ENCODE measurements at places on chromosomes 12 and 14.

DNA sequence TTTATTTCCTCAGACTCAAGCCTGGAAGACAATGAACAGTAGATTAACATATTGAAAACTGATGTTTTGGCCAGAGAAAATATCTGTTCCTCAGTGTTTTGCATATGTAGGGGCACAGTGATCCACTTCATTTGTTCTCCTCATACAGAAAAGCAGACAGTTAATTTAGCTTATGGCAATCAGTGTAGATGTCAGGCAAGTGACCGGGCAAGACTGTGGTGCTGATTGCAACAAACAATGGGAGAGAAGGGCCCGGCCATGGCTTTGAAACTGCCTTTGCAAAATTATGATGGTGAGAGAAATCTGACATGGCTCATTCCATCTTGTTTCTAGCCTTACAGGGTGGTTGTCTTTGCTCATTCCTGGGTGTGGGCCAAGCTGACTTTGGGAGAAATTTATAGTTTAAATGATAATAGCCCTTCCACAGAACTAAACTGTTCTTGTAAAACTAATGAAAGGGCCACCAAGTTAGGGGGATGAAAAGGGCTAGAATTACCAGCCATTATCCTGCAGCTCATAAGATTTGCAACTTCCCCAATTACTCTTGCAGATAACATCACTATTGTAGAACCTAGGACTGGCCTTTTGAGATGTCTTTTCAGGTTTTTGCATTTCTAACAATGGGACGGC, 220.3 kb downstream of the KTN1 start:
- DNase-seq, result no peak

GRCh38 chr14:68979021-68979721, at the start of gene ACTN1:
TSS of gene ACTN1 (minus strand) at chr14:68979302. CDS start at chr14:68979056, 246 bp downstream.
- DNase-seq, result peak; percentile 90

- DNase-seq, result no peak
Observed at GRCh38 chr12:93720559-93720958, 43.4 kb downstream of the CRADD start.

- peak; percentile 17 for DNase-seq
Observed at GRCh38 chr12:127162902-127163301, 1104.1 kb upstream of the TMEM132C start.

DNA sequence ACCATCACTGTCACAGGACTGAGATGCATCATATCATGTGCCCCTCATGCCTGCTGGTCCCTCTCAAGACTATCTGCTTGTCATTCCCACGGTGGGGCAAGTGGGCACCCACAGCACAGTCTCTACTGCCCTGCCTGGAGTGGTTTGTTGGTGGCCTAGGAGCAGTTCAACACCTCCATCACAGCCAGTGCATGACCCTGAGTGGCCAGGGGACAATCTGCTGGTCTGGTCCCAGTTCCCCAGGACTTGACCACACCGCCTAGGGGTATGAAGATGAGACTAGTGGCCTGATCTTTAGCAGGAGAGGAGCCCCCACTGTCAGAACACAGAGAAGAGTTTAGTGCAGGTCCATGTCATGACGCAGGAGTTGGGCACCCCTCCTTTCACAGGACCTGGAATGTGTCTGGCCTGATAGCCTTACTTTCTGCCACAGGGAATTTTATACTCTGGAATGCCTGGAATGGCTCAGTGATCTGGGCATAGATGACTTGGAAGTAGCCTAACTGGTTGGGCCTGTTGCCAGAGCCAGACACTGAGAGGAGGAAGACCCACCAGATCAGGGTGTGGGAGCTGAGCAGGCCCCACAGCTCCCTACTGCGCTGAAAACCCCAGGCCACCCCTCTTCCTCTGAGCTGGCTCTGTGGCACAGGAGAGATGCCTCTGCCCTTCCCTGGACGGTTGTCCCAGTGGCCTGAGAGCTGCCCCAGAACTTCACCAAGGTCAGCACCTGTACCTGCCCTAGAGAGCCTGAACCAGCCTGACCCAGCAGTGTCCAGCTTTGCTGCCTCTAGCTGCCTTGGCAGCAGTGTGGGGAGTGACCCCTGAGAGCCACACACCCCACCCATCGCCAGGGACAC, 83.3 kb downstream of the PUS7L start:
- no peak for DNase-seq

GRCh38 chr12:95116773-95117172, 43.4 kb upstream of the NR2C1 start:
- DNase-seq, result no peak

DNA sequence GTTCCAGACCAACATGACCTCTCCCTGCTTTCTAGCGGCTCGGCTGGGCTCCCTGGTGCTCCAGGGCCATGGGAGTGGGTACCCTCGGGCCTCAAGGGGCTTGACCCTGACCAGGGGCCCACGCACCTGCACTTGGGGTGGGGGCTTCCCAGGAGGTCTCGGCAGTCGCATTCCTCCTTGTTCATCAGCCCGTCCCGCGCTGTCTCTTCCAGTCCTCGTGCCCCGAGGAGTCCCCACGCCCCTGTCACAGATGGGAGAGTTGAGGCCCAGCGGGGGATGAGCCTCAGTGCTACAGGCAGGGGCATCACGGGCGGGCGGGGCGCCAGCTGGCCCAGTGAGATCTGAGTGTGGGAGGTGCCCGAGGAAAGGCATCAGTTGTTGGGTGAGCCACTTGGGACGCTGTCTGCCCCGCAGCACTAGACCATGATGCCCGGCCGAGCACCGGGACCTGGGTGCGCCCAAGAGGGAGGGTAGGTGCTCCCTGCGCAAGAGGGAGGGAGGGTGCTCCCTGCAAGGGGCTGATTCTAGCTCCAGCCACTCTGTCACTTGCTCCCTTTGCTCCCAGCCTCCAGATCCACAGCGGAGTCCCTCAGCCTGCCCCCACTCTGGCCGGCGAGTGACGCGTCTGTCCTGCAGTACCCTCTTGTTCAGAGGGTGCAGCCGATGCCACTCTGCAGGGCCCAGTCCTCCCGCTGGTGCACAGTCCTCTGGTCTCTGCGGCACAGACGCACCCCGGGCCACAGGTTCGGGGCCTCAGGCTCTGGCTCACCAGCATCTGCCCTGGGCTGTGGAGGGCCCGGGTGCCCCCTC, 23.8 kb downstream of the MMP17 start:
- DNase-seq, result no peak

GRCh38 chr12:108567406-108568337, 5.3 kb downstream of the ISCU start:
- no peak for DNase-seq

GRCh38 chr12:46933947-46934346, 108.2 kb upstream of the SLC38A4 start:
- peak; percentile 37 for DNase-seq

- no peak for DNase-seq
Observed at GRCh38 chr12:9037431-9037830, 48.1 kb downstream of the KLRG1 start.

DNA sequence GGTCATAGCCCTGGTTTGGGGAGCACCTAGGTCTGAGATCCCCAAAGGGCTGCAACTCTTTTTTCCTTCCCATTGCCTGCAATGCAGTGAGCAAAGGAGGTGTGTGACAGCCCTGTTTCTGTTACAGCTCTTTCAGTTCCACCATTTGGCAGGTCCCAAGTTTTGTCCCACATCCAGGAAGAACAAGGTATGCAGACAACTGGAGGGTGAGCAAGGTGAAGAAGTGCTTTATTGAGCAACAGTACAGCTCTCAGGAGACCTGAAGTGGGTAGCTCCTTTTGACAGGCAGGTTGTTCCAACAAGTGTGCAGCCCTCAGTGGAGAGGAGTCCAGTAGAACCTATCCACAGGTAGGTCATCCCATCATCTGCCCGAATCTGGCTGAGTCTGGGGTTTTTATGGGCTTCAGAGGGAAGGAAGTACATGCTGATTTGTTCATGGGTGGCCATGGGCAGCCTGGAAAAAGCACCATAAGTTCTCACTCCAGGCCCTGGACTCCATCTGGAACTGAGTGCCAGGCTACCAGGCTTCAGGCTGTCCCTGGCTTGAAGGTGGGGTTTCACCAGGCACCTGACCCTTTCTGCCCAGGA, 62.8 kb upstream of the NAV3 start:
- no peak for DNase-seq

DNA sequence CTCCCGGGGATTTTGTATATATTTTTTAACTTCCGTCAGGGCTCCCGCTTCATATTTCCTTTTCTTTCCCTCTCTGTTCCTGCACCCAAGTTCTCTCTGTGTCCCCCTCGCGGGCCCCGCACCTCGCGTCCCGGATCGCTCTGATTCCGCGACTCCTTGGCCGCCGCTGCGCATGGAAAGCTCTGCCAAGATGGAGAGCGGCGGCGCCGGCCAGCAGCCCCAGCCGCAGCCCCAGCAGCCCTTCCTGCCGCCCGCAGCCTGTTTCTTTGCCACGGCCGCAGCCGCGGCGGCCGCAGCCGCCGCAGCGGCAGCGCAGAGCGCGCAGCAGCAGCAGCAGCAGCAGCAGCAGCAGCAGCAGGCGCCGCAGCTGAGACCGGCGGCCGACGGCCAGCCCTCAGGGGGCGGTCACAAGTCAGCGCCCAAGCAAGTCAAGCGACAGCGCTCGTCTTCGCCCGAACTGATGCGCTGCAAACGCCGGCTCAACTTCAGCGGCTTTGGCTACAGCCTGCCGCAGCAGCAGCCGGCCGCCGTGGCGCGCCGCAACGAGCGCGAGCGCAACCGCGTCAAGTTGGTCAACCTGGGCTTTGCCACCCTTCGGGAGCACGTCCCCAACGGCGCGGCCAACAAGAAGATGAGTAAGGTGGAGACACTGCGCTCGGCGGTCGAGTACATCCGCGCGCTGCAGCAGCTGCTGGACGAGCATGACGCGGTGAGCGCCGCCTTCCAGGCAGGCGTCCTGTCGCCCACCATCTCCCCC, 777 bp downstream of the ASCL1 start:
- no peak for DNase-seq

- peak; percentile 4 for DNase-seq
Observed at GRCh38 chr12:106740818-106741217, 33.7 kb upstream of the RIC8B start.

- DNase-seq, result no peak
Observed at GRCh38 chr12:121789800-121790728, 3.4 kb downstream of the RHOF start.

GRCh38 chr12:57738661-57739237, at the start of gene AGAP2:
TSS of gene AGAP2 (minus strand) at chr12:57738742. CDS start at chr12:57738246, 496 bp downstream.
- DNase-seq, result no peak

DNA sequence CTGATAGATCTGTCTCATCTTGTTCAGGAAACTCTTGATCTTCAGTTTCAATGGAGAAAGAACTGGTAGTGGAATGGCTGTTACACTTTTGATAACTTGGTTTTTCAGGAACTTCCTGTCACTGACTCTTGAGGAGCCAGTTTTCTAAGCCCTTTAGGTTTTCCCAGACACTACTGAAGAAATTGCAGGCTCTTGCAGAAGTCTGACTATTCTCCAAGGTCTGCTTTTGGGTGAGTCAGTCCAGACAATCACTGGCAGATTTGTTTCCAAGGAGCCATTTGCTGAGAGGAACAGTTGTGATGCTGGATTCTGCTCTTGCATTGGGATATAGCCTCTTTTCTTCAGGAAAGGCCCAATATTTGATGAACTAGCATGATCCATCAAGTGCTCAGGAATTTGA, 468.0 kb downstream of the FUT8 start:
- DNase-seq, result no peak

DNA sequence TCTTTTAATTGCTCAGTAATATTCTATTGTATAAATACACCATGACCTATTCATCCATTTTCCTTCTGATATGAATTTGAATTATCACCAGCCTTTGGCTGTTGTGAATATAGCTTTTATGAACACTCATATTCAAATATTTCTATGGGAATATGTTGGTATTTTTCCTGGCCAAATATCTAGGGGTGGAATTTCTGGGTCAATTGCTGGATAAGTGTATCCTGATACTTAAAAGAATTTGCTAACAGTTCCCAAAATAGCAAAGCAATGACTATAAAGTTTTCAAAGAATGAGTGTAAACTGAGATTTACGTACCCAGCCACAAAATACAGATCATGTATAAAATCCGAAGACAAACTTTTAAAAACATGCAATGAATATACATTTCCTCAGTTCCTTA, 148.7 kb upstream of the CLEC14A start:
- no peak for DNase-seq

- DNase-seq, result no peak
Observed at GRCh38 chr12:127393896-127394295, 873.1 kb upstream of the TMEM132C start.

DNA sequence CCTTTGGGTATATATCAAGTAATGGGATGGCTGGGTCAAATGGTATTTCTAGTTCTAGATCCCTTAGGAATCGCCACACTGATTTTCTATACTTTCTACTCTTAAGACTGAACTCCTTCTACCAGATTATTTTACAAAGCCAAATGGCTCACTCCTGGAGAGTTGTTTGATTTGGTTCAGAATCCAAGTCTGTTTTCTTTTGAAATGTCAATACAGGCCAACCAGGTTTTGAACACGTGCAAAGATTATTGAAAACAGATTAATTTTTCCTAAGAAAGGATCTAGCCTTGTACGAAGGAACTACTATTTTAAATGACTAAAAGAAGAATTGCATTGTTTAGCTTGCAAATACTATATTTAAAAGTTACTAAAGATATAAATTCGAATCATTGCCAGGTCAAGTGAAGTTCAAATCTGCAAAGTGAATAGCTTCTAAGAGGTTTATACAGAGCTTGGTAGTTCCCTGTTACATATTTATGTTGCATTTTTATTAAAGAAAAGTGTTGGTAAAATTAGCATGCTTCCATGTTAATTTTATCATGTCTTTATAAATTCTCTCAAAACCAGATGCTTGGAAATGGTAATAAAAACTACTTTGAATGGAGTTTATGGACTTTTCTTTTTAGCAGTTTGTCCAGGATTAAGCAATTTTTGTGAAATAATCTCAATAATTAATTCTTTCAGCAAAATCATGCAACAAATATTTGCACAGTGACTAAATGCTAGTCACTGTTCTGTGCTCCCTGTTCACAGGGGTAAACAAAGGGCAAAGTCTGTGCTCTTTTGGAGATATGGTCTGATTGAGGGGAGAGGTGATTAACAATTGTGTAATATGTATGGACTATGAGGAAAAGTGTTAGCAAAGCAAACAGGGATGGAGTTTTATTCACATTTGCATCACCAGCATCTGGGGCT, 38.9 kb downstream of the GPR65 start:
- DNase-seq, result no peak

DNA sequence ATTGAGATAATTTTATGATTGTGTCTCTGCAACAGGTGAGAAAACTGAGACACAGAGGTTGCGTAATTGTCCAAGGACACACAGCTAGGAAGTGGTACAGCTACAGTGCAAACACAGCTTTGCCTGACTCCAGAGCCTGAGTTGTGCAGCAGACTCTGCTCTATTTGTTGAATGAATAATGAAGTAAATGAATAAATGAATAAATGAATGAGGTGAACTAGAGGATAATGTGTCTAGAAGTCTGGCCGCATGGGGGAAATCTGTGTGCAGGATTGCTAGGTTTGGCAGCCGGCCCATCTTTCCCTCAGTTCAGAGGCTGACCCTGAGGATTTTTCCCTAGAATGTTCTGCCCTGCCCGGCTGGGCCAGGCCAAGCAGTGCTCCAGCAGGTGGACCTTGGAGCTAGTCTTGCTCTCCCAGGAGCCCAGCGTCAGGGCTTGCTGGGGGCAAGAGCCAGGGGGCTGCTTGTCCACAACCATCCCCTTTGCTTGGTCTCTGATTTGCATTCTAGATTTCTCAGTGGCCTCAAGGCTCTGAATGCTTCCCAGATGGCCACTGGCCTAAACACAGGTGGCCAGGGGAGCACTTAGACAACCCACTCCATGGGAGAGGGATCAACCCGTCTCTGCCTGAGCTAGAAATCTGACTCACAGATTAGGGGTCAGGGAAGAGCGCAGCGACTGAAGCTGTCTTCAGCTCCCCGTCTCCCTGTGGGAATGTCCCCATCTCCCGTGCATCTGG, 225.2 kb downstream of the C12orf75 start:
- no peak for DNase-seq
